ENCODE measurements at places on chromosomes 11 and 22.
A peak's percentile ranks its signal among the peaks of the same experiment; 100 is the strongest.

- H3K27ac ChIP-seq = peak overlapping the region; percentile 77
- peaks cover 77% of the 10 kb centered on the region for H3K4me1 ChIP-seq
- no peaks in the 10 kb centered on the region for H3K27me3 ChIP-seq
- peak; percentile 75 for DNase-seq
- no peaks in the 10 kb centered on the region for H3K36me3 ChIP-seq
These were observed 8.6 kb downstream of the C11orf91 start for GRCh38 chr11:33692013-33692504.

- no peak overlapping the region for H3K27ac ChIP-seq
- H3K36me3 ChIP-seq = no peaks in the 10 kb centered on the region
- no peaks in the 10 kb centered on the region for H3K27me3 ChIP-seq
- no peak overlapping the region for H3K4me3 ChIP-seq
These were observed 125.7 kb downstream of the KIRREL3 start for GRCh38 chr11:126874831-126875230.

DNA sequence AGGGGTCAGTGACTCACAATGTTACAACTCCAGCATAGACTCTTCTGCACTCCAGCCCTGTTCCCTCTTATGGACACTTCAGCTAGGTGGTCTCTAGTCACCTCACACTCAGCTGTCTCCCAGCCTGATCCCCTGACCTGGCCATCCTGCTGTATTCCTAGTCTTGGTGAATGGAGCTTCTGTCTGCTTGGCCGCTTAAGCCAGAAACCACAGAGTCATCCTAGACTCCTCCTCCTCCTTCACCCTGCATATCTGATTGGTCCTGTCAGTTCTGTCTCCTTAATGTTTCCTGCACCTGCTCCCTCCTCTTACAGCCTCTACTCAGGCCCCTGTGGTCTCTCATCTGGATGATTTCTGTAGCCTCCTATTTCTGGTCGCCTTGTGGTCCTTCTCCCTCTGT, 144.9 kb downstream of the HIPK3 start:
- H3K36me3 ChIP-seq = no peaks in the 10 kb centered on the region
- no peaks in the 10 kb centered on the region for H3K27me3 ChIP-seq
- no peak overlapping the region for H3K27ac ChIP-seq
- H3K4me3 ChIP-seq = no peak overlapping the region
- H3K4me1 ChIP-seq = no peaks in the 10 kb centered on the region
- no peak for DNase-seq

DNA sequence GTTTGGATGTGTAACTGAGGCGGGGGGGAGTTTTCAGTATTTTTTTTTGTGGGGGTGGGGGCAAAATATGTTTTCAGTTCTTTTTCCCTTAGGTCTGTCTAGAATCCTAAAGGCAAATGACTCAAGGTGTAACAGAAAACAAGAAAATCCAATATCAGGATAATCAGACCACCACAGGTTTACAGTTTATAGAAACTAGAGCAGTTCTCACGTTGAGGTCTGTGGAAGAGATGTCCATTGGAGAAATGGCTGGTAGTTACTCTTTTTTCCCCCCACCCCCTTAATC, 2.3 kb downstream of the MALAT1 start:
- DNase-seq = no peak
- peaks cover 13% of the 10 kb centered on the region for H3K36me3 ChIP-seq
- H3K27ac ChIP-seq = peak overlapping the region; percentile 48
- peaks cover 28% of the 10 kb centered on the region for H3K4me1 ChIP-seq

DNA sequence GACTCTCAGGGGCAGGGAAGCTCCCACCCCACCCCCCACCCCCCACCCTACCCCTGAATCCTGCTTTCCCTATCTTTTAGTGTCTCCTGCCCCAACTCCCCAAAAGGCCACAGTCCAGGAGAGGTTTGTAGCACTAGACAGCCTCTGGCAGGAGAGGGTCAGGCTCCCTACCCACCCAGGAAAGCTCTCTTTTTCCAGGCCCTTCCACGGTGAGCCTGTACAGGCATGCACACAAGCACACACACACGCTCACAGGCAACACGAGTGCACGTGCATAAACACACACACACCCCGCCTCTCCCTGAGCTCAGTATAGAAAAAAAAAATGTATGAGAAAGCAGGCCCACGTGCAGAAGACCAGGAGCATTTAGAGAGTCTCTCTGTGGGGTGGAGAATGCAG, 414.0 kb downstream of the MN1 start:
- no peaks in the 10 kb centered on the region for H3K36me3 ChIP-seq
- H3K4me3 ChIP-seq = no peak overlapping the region
- no peak overlapping the region for H3K27ac ChIP-seq
- no peaks in the 10 kb centered on the region for H3K27me3 ChIP-seq
- H3K4me1 ChIP-seq = no peaks in the 10 kb centered on the region

- H3K4me3 ChIP-seq = no peak overlapping the region
- peak; percentile 78 for DNase-seq
- H3K36me3 ChIP-seq = no peaks in the 10 kb centered on the region
- H3K27ac ChIP-seq = peak overlapping the region; percentile 81
These were observed 1.1 kb downstream of the TTLL12 start for GRCh38 chr22:43185860-43186261.

DNA sequence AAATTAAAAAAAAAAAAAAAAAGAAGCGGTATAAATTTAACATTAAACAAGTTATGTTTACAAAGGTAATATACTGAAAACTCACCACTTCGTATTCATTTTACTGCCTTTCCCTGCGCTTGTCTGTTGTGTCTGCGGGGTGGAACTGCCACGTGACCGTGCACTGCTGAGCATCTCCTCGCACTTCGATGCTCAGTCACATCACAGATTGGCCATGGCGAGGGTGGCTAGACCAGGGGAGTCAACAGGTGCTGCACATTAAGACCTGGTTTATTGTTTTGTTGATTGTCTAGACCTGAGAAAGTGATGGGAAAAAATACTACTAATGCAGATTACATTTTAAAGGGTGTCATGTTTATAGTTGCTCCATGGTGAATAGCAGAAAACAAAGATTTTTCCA, 22.8 kb upstream of the TUB start:
- no peaks in the 10 kb centered on the region for H3K27me3 ChIP-seq
- H3K4me1 ChIP-seq = no peaks in the 10 kb centered on the region
- H3K36me3 ChIP-seq = no peaks in the 10 kb centered on the region
- no peak for DNase-seq
- H3K27ac ChIP-seq = no peak overlapping the region

DNA sequence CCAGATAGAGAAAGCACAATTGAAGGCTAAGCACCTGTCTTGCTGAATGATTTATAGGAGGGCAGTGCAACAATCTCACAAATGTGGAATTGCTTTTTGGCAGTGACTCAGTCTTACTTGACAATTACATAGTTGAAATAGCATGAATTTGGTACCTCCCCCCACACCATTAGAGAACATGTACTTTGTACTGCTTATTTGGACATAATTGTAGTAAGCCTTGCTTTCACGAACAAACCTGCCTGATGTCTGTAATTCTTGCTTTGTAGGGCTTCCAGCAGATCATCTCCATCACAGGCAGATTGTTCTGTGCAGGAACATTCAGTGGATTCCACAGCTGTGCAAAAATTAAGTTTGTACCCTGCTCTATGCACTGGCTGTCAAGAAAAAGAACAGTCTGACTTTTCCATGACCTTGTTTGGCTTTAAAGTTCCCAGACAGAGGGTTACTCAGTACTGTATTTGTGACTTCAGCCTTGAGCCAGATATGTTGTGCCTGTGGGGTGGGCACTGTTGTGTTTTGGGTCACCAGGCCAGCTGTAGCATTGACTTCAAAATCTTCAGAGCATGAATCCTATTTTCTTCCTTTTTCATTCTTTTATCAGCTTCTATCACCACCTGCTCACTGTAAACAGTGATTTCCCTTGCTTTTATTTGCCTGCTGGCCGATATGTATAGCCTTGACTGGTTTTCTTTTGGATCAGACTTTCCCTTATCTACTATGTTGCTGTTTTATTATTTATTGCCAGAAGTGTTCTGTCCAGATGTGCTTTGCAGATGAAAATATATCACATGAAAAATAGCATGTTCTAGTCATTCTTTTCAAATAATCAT, 941.0 kb upstream of the CHORDC1 start:
- H3K27ac ChIP-seq = peak overlapping the region; percentile 68
- H3K4me1 ChIP-seq = peaks cover 12% of the 10 kb centered on the region
- no peaks in the 10 kb centered on the region for H3K27me3 ChIP-seq
- H3K4me3 ChIP-seq = no peak overlapping the region
- H3K36me3 ChIP-seq = no peaks in the 10 kb centered on the region
- no peak for DNase-seq

GRCh38 chr11:14522245-14522644, 2.1 kb upstream of the PSMA1 start:
- no peak overlapping the region for H3K4me3 ChIP-seq
- no peaks in the 10 kb centered on the region for H3K36me3 ChIP-seq
- no peak for DNase-seq
- H3K4me1 ChIP-seq = peaks cover 15% of the 10 kb centered on the region
- no peaks in the 10 kb centered on the region for H3K27me3 ChIP-seq

GRCh38 chr22:48889887-48890692, 937.6 kb downstream of the BRD1 start:
- H3K4me1 ChIP-seq = no peaks in the 10 kb centered on the region
- H3K27ac ChIP-seq = no peak overlapping the region
- DNase-seq = no peak
- no peaks in the 10 kb centered on the region for H3K36me3 ChIP-seq
- no peak overlapping the region for H3K4me3 ChIP-seq

- H3K27me3 ChIP-seq = no peaks in the 10 kb centered on the region
- no peak overlapping the region for H3K27ac ChIP-seq
- no peak overlapping the region for H3K4me3 ChIP-seq
- peaks cover 15% of the 10 kb centered on the region for H3K4me1 ChIP-seq
- no peak for DNase-seq
These were observed 23.5 kb downstream of the FZD4 start for GRCh38 chr11:86931548-86932258.

DNA sequence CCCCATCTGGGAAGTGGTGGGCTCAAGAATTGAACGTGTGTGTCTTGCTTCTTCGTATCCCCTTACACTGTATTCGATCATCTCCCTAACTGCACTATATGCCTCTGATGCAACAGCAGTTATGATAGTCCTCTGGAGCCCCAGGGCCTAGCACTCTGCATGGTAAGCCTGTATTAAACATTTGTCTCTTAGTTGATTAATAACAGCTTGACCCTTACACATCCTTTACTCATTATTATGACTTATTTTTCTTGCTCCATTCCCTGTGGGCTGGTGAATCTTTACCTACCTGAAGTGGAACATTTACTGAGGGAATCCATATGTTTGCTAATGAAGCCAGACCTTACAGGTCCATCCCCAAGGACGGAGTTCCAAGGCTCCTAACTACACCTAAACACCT, 5.6 kb downstream of the STX3 start:
- no peak overlapping the region for H3K4me3 ChIP-seq
- no peak overlapping the region for H3K27ac ChIP-seq
- DNase-seq = no peak
- no peaks in the 10 kb centered on the region for H3K36me3 ChIP-seq
- peaks cover 62% of the 10 kb centered on the region for H3K4me1 ChIP-seq

GRCh38 chr11:4026389-4026788, 68.2 kb upstream of the RRM1 start:
- no peak overlapping the region for H3K27ac ChIP-seq
- no peaks in the 10 kb centered on the region for H3K36me3 ChIP-seq
- DNase-seq = peak; percentile 48
- no peaks in the 10 kb centered on the region for H3K27me3 ChIP-seq
- peaks cover 19% of the 10 kb centered on the region for H3K4me1 ChIP-seq
- H3K4me3 ChIP-seq = no peak overlapping the region

GRCh38 chr11:55172734-55173415, 89.1 kb upstream of the TRIM48 start:
- no peak for DNase-seq
- H3K4me1 ChIP-seq = no peaks in the 10 kb centered on the region
- no peak overlapping the region for H3K4me3 ChIP-seq

DNA sequence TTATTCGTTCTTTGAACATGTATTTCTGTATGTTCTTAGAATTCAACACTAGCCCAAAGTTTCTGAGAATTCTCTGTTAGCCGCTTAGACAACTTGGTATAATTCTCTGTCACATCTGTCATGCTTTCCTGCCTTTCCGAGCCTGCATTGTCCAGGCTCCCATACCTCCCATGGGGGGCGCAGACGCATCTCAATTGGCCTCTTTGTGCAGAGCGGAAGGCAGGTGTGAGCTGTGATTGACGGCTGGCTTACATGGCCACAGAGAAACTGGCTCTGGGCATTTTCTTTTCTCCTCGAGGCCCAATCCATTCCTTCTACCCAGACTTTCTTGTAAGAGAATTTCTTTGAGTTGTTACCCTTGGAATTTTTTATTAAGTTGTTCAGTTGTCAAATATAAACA, 132.7 kb upstream of the SESN3 start:
- DNase-seq = no peak
- no peak overlapping the region for H3K4me3 ChIP-seq
- peaks cover 15% of the 10 kb centered on the region for H3K4me1 ChIP-seq
- no peaks in the 10 kb centered on the region for H3K27me3 ChIP-seq
- H3K36me3 ChIP-seq = no peaks in the 10 kb centered on the region
- no peak overlapping the region for H3K27ac ChIP-seq

DNA sequence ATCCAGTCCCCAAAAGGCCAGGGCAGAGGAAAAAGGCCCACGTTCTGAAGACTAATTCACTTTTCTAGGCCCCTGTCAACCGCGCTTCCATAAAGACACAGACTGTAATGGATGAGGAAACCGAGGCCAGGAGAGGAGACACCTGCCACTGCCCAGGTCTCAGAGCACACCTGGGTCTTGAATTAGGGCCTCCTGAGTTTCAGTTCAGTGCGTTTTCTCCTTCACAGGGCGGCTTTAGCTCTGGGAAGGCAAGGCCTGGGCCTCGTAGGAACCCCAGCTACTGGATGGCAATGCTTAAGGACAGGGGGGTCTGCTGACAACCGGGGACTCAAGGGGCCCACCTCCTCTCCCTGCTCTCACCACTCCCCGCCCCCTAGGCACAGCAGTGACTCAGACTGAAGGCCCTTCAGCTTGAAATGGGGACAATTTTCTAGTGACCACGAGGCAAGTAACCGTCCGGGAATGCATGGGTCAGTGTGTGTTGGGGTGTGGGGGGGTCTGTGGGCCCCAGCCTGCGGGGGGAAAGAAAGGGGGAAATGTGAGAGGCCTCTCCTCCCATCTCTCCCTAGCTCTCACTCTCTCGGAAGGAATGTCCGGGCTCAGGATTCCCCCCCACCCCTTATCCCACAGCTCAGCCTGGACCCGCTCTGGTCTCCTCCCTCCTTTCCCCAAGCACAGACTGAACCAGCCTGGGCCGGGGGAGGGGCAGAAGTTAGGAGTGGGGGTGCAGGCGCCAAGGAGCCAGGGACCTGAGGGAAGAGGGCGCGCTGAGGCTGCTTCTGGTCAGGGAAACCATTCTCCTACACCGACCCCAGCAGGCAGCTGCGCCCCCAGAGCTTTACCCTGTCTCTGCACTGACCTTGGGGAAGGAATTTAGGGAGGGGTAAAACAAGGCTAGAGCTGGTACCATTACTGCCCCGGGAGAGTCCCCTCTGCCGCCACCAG, 17.2 kb downstream of the CREB3L1 start:
- H3K4me1 ChIP-seq = peaks cover 46% of the 10 kb centered on the region
- no peak overlapping the region for H3K4me3 ChIP-seq
- no peak overlapping the region for H3K27ac ChIP-seq
- no peaks in the 10 kb centered on the region for H3K27me3 ChIP-seq

GRCh38 chr11:12806113-12806512, 131.9 kb downstream of the TEAD1 start:
- H3K4me1 ChIP-seq = peaks cover 68% of the 10 kb centered on the region
- no peaks in the 10 kb centered on the region for H3K36me3 ChIP-seq
- no peak overlapping the region for H3K4me3 ChIP-seq
- H3K27ac ChIP-seq = no peak overlapping the region
- DNase-seq = peak; percentile 47

GRCh38 chr11:125627236-125627910, 2.4 kb downstream of the CHEK1 start:
- no peaks in the 10 kb centered on the region for H3K27me3 ChIP-seq
- peaks cover 16% of the 10 kb centered on the region for H3K4me1 ChIP-seq
- no peak overlapping the region for H3K4me3 ChIP-seq
- no peak for DNase-seq
